Fibroblast of the aortic adventitia (primary cell): ENCODE measurements at places on chromosomes 3 and 15.

- DNase-seq, result no peak
These were observed 211.9 kb upstream of the MRPL3 start for GRCh38 chr3:131714585-131715220.

DNA sequence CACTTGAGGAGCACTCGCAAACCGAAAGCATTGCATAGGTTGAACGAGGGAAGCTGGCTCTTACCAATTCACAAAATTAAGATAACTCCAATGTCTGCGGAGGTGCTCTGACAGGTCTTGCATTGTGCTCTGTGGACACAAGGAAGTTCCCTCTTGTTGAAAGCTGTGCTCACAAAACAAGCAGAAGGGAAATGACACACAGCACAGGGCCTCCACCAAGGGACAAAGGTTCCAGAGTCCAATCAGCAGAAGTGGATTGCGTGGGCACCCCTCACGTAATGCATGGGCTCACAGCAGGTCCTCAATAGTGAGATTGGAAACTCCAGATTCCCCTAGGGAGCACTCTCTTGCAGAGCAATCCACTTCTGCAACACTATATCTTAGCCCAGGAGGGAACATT is 89.9 kb downstream of the ATP10A start:
- DNase-seq, result no peak

GRCh38 chr15:70026991-70027390 is 70.7 kb downstream of the TLE3 start:
- DNase-seq, result no peak

DNA sequence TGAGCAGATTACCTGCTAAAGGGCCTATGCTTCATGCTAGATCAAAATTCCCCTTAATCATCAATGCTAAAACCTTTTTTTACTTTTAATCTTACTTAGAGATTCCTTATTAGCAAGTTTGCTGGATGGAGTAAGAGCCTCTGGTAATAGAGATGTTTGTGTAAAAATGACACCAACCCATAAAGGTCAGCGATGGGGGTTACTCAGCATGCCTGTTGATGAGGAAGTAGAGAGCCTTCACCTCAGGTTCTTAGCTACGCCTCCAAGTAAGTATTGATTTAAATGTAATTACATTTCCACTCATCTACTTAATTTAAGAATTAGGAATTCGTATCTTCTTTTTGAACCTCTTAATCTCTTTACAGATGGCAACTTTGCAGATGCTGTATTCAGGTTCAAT is 38.8 kb downstream of the DNAJC13 start:
- no peak for DNase-seq

DNA sequence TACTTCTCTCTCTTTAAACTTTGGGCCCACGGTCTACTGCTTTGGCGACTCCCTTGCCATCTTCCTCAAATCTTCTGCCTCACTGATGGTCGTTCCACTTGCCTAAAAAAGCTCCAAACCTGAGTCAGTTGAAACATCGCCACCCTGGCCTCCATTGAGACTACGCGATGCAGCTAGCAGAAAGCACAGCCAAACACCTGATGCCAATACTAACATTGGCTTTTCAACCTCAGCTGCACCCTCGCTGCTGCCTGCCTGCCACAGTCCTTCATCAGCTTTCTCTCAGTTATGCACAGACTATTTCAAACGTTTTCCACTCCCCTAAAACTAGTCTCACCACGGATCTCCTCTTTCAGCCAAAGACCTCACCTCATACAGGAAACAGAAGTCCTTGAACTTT is 214.2 kb upstream of the TMCO5A start:
- DNase-seq, result no peak

GRCh38 chr15:68366314-68366713 is 65.6 kb downstream of the ITGA11 start:
- no peak for DNase-seq

DNA sequence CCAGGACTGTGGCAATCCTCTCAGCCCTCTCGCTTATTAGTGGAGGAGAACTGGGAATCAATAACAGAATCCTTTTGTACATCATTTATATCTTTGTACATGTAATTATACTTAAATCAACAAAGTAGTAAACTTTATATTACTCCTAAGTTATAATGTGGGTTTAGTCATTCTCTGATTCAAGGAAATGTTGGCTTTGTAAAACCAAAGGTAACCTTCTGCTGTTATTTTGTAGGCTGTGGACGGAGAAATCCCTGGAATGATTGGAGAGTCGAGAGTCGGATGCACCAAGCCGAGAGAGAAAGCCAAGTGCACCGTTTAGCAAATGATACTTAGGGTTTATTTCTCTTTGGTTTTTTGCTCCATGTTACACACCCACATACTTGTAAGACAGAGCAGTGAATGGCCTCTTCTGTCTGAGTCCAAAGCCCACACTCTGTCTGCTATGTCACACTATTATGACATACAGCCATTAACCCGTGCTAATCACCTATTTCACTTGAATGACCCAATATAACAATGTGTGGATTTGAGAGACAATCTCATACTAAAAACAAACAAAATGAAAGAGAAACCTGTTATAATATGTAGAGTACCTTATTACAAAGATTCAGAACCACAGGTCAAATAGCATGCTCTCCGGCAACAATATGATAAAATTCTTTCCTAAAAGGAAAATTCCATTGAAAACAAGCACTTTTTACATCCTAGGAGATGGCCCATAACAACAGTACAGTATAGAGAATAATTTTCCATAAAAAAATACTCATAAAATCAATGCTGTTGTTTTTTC is 72.2 kb downstream of the MECOM start:
- peak; percentile 32 for DNase-seq

GRCh38 chr3:66885326-66886000 is 112.6 kb upstream of the KBTBD8 start:
- peak; percentile 66 for DNase-seq

GRCh38 chr3:159782724-159783421 is 205.8 kb upstream of the IL12A start:
- DNase-seq, result no peak

DNA sequence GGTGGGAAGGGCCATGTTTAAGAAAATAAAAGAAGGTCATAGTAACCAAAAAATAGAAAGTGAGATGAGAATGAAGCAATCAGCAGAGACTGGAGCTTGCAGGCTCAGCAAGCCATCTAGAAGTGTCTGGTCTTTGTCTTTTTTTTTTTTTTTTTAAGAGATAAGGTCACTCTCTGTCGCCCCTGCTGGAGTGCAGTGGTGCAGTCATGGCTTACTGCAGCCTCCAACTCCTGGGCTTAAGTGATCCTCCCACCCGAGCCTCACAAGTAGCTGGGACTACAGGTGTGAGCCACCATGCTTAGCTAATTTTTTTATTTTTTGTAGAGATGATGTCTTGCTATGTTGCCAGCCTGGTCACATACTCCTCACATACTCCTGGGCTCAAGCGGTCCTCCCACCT is 36.2 kb downstream of the GXYLT2 start:
- no peak for DNase-seq

GRCh38 chr3:183980403-183980802 is 37.3 kb downstream of the ABCC5 start:
- no peak for DNase-seq

- no peak for DNase-seq
These were observed 5.4 kb upstream of the ACAN start for GRCh38 chr15:88797663-88798339.

- peak; percentile 56 for DNase-seq
These were observed 14.5 kb upstream of the IL16 start for GRCh38 chr15:81182031-81182755.

GRCh38 chr3:66478960-66479359 is 21.9 kb downstream of the LRIG1 start:
- DNase-seq, result no peak

GRCh38 chr3:33196538-33196937 is 22.1 kb downstream of the SUSD5 start:
- no peak for DNase-seq

DNA sequence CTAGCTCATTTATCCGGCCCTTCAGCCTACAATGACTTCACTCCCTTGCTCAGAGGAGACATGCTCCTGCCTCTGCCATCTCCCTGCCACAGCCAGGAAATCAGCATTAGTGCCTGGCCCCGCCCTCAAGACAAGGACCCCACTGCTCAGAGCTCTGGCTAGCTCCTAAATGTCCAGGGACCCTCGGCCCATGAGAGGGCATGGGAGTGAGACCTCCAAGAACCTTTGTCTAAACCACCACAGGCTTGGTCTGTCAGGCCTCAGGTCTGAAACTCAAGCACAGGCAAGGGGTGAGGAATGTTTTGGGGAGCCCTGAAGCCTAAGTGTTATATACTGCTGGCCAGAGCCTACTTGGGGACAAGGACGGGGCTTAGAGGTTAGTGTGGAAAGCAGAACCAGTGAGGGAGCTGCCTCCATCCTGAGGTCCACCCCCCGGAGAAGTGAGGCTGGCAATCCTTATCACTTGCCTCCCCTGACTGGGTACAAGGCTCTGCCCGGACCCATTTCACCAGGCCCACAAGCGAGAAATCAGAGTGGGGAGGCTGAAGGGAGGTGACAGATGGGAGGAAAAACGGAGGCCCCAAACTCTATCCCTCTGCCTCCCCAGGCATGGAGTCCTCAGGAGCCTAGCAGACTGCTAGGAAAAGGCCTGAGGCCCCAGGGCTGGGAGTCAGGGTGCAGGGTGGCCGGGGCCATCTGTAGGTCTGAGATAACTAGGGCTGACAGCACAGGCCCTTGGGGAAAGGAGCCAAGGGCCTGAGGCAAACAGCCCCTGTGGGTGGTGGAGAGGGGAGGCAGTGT is 18.8 kb downstream of the SHF start:
- DNase-seq, result no peak

DNA sequence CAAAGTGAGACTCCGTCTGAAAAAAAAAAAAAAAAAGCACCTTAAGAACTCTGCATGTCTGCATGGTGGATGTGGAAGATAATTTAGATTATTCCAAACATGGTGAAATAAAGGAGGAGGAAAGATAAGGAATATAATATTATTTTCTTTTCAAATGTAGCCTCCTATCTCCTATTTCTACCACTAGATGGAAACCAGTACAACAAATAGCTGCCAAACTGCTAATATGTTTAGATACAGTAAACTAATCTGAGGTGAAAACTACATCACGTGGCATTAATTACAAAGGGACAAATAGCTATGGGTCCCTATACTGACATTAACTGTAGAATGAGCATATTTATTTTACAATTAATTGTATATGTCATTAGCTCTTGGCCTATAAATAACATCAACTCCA is 197.8 kb downstream of the TBC1D5 start:
- peak; percentile 23 for DNase-seq

- DNase-seq, result peak; percentile 40
These were observed 17.7 kb downstream of the CPN2 start for GRCh38 chr3:194333212-194333980.

- no peak for DNase-seq
These were observed 17.1 kb upstream of the KY start for GRCh38 chr3:134667956-134668355.

- DNase-seq, result no peak
These were observed 248.8 kb upstream of the ADAMTS9 start for GRCh38 chr3:64936556-64936955.

- no peak for DNase-seq
These were observed 87.3 kb downstream of the MDFIC2 start for GRCh38 chr3:70225146-70225545.

DNA sequence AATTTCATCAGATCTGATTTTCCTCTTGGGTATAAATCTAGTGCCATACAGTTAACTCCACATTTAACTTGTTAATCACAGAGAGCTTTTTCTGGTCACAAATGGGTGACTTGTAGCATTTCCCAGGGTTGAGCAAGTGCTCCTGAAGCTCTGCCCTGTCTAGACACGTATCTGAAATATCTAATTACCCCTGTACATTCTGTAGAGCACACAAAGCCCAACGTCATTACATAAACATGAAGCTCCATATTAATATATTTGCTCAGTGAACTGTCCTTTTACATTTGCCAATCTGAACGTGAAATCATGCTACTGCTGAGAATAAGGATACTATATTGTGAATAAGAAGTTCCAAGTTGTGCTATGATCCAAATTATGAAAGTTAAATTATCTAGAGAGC is 49.0 kb downstream of the THBS1 start:
- no peak for DNase-seq

DNA sequence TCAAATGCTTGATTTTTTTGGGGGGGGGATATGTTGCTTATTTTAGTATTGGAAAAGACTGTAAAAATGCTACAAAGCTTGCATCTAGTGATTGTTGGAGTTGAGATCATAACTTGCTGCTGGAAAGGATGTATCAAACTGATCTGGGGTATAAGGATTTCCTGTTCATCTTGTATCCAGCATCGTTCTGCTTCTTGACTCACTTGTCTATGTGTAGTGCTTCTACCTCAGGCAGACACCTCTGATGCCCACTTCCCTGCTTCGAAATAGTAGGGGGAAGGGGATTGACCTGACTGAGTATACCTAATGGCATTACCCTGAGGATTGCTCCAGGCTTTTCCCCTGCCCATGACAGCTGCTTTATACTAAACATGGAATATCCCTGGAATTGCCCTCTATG is 42.7 kb downstream of the STT3B start:
- no peak for DNase-seq

GRCh38 chr3:3683261-3683660 is 116.0 kb upstream of the LRRN1 start:
- DNase-seq, result no peak

DNA sequence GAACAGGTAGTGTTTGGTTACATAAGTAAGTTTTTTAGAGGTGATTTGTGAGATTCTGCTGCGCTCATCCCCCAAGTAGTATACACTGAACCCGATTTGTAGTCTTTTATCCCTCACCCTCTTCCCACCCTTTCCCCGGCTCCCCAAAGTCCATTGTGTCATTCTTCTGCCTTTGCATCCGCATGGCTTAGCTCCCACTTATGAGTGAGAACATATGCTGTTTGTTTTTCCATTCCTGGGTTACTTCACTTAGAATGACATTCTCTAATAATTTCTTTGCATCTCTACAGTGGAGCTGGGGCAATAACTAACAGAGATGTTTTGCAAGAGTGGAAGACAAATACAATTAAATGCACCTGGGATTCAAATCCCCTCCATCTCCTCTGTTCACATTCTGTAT is 93.2 kb downstream of the TP63 start:
- peak; percentile 46 for DNase-seq

GRCh38 chr15:39488516-39488915 is 92.4 kb upstream of the THBS1 start:
- peak; percentile 72 for DNase-seq

DNA sequence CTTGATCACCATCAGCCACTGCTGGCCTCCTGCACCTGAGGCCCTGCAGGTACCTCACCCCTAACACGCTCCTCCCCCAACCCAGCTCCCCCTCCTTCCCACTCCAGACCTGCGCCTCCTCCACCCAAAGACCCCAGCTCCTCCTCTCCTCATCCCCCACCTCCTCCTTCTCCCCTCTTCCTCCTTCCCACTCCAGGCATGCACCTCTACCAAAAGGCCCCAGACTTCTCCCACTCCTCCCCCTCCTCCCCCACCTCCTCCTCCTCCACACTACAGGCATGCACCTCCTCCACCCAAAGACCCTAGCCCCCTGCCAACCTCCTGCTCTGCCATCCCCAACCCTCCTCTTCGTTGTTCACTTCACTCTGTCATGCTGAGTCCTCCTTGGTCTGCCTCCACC is 42.7 kb downstream of the CYP11A1 start:
- no peak for DNase-seq

DNA sequence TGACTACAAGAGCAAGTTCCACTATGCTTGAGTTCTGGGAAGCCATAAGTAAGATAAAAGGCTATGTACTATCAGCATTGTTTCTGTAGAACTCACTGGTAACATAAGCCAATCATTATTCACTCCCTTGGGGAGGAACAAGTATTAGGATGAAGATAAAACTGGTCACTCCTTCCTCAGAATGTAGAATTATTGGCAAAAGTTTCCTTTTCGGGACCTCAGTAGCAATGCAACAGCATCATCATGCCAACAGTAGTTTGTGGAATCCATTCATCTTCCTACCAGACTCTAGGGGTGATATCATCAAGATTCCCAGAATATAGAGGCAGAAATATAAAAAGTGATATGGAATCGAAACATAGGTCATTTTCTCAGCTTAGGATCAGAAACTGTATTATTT is 209.5 kb downstream of the PLOD2 start:
- peak; percentile 51 for DNase-seq
